ENCODE measurements at places on chromosomes 4 and X. TPM values are rescaled to one million over a fixed set of nuclear protein-coding genes. Genes with fewer than 3 reads are reported as not detected.

The ADGRL3 gene
- 0.55 TPM for polyA plus RNA-seq

DNA sequence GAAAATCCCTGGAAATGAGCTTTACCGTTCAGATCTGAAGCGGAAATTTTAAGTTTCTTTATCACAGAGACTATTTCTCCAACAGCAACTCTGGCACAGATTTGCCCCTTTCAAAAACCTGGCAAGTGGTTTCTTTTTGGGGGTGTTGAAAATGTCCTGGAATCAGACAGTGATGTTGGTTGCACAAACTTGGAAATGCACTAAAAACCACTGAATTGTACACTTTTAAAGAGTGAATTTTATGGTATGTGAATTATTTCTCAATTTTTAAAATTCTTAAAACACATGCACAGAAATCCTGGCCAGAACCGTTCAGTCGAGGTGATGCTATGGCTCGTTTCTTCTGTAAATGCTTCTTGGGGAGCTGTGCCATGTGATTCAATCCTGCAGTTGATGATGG, 121.2 kb upstream of the RBPJ start:
- DNase-seq: no peak

DNA sequence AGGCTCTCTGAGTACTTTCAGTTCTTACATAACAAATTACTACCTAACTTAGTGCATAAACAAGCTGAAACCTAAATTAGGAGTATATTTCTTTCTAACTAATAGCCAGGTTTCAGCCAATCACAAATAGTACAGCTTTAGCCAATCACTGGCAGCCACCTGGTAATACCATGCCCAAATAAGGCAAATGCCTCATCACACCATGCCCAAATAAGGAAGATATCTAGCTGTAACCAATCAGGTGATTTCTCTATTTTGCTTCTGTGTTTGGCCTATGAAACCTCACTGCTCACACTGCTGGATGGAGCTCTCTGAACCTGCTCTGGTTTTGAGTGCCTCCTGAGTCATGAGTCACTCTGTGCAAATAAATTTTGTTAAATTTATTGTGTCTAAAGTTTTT, 113.5 kb downstream of the DDIT4L start:
- no peak for DNase-seq

DNA sequence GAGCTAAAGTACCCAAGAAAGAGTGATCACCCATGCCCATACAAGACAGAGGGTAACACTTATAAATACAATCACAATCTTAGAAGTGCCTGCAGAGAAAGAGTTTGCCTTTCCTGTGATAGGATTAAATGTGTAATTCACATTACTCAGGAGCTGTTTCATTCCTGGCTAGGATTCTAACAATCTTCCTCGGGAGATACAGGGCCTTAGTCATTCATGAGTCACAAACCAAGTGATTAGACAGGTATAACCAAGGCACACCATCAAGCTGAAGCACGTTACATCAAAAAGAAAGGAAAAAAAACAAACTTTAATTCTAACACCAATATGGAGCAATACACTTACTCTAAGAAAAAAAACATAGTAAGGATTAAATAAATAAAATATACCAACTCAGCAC, 14.9 kb downstream of the ABCG2 start:
- no peak for DNase-seq

DNA sequence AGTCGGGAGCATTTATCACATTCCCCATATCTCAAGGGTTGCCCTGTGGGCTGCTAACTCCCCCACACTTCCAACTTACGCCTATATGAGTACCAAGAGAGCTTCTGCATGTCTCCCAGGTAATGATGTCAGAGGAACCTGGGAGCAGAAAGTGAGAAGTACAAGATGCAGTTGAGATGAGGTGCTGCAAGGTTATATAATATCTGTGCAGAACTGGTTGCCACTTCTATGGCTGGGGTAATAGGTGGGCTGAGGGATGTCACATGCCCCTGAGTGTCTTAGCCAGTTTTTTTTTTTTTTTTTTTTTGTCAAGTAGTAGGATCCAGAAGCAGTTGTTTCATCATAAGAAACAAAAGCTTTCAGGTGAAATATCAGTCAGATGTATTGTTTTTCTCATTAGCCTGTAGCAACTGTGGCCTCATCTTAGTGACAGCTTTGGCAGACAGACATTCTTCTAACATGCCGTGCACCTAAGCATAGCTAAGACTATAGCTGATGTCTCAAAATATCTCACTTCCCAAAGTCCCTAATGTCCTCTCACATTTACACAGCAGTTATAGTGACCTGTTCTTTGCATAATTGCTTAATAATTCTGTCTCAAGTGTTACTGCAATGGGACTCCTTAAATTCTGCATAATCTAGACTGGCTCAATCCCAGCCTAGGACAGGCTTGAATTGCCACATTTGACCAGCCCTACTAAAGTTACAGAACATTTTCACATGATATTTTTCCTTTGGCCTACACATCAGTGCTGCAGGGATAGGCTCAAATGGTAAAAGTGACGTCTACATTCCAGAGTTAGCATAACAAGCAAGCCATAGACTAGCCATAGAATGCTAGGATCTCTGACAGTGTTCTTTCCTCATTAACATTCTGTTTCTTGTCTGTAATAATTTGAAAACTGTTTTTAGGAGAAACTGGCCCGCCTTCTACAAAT, 17.9 kb upstream of the MAOB start:
- DNase-seq: no peak

DNA sequence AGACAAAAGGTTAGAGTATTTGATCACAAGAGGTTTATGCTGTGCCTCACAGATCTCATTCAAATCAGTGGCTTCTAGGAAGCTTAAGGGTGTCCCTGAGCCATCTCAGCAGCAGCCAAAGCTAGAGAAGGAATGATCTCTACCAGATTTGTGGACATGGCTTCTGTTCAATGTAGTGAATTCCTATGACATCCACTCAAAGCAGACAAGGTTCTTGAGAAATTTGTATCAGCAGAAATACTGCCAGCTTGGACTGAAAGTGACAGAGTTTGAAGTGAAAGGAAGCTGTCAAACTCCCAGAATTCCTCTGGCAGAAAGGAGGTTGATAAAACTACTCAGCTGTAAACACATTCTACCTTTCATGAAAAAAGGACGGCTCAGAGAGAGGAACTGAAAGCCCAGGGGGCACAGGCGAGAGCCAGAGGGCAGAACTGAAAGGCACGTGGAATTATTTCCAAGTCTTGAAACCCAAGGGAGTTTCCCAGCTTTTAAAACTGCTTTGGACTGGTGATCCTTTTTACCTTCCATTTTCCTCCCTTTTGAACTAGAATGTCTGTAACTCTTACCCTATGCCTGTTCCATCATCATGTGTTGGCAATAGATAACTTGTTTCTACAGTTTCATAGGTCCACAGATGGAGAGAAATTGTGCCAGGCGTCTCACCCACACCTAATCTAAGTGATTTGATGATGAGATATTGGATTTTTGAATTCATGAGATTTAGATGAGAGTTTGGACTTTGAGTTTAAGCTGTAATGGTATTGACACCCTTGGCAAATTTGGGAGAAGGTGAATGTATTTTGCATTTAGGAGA, 14.5 kb upstream of the MED14 start:
- no peak for DNase-seq

GRCh38 chrX:959595-959994, 252.9 kb downstream of the CRLF2 start:
- no peak for DNase-seq

The TIMM17B gene
- polyA plus RNA-seq: 52.9 TPM

The GYPA gene
- polyA plus RNA-seq: not detected

GRCh38 chr4:53935780-53936179, 128.6 kb downstream of the CHIC2 start:
- no peak for DNase-seq

The N4BP2 gene
- 1.3 TPM for polyA plus RNA-seq

DNA sequence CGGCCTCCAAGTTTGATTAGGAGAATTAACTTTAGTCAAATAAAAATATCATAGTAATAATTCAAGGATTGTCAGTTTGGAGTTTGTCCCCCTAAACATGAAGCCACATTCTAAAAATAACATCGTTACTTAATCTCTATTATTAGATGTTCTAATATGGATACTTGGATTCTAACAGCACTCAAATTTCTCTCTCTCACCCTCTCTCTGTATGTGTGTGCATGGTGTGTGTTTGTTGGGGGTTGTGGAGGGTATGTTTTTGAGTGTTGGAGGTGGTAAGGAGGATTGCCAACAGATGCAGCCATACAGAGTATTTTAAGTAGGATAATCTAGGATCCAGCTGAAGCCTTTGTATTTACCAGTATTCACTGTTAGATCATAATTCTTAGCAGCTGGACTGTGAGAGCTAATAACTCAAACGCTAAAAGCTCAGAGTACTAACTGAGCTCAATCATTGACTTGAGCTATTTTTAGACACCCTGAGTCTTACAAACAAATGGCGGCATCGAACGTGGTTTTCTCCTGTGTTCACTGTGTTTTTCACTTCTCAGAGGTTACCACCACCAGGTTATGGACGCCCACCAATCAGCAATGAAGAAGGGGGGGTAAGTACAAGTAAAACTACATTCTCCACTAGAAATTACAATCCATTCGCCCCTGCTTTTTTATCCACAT, 8.8 kb downstream of the ENAM start:
- DNase-seq: no peak

DNA sequence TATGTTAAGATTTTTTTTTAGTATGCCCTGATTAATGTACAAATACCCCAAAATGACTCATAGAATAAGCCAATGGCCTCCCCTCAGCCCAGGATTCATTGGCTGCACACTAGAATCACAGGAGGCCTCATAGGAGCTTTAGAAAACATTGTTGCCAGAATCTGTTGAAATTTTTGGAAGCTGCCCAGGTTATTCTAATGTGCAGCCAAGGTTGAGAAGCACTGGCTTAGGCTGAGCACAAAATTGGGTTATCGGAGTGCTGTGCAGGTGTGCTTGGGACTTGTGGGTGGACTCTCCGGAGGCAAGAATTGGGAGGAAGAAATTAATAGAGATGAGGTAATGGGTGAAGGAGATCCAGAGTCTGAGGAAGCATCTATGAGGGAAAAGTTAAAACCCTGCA, 41.3 kb upstream of the VCX start:
- no peak for DNase-seq

The MFAP3L gene
- 10.2 TPM for polyA plus RNA-seq
